Fibroblast of upper back skin (primary cell): ENCODE measurements at places on chromosomes 7 and 10.

GRCh38 chr7:138478499-138478908, 18.4 kb downstream of the TRIM24 start:
- no peak for DNase-seq

GRCh38 chr7:41979834-41980307, 257.1 kb downstream of the GLI3 start:
- DNase-seq, result peak; percentile 72

DNA sequence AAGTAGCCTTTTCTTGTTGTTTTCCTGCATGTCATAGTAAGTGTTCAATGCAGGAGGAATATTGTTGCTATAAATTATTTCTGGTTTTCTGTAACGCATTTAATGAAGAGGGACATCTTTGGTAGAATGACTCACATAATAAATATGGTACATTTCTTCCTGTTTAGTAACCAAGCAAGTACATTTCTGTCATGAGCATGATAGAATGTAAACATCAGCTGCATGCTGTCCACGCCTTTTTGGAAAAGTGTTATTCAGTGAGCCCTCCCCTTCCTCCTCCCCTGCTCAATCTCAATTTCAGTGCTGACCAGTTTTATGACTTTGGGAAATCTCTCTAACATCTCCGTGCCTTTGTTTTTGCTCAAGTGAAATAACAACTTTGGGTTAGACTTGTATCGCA, 664.0 kb downstream of the XPNPEP1 start:
- peak; percentile 7 for DNase-seq

GRCh38 chr7:1987591-1988532, 244.9 kb downstream of the MAD1L1 start:
- no peak for DNase-seq

- no peak for DNase-seq
These were observed 816 bp downstream of the PSMG3 start for GRCh38 chr7:1569016-1569415.

GRCh38 chr7:12771378-12771877, 84.0 kb downstream of the ARL4A start:
- DNase-seq, result peak; percentile 78

- DNase-seq, result no peak
These were observed 93.5 kb upstream of the ZNF804B start for GRCh38 chr7:88665892-88666514.

- no peak for DNase-seq
These were observed 108.5 kb downstream of the KCNMA1 start for GRCh38 chr10:77529050-77529576.

DNA sequence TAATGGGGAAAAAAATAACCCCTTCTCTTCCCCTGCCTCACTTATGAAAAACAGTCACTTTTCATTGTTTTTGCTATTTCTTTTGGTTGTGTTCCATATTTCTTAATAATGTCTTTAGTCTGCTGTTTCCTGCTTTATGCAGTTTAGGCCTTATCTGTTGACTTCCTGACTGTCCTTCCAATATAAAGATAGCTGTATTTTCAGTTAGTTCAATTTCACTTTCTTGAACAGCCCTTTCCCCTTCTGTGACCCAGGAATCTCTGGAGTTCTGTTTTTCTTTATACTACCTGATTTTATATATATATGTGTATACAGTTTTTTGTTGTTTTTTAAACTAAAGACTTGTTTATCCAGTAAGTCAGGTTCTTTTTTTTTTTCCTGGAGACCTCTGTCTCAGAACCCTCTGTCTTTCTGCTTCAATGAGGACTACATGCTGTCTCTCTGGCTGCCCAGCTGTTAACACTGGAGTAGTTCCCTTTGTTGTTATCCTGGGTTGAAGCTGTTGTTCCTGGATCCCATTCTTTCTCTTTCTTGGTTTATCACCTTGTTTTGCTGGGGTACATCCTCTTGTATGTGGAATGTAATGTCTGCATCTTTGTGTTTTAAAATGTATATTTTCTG, 87.2 kb downstream of the GSDME start:
- no peak for DNase-seq

- DNase-seq, result no peak
These were observed 5.1 kb upstream of the LRRC4 start for GRCh38 chr7:128036226-128036940.
